Omental fat pad (tissue), 4 donors: ENCODE measurements at places on chromosomes 13 and 19. TPM values are rescaled to one million over a fixed set of nuclear protein-coding genes. Genes with fewer than 3 reads are reported as not detected.

The CBY2 gene
- total RNA-seq = not detected

- DNase-seq = no peak
Measured at GRCh38 chr13:110046811-110047210, 260.1 kb downstream of the COL4A1 start.

The NBEA gene
- total RNA-seq = 4.3 TPM

GRCh38 chr19:1567116-1567847 lies 843 bp downstream of the MEX3D start:
- DNase-seq = no peak
